NCI-H187 treated with DMSO at 0.1 percent for 48 hours (cell line): ENCODE measurements at places on chromosomes 5 and 9.

DNA sequence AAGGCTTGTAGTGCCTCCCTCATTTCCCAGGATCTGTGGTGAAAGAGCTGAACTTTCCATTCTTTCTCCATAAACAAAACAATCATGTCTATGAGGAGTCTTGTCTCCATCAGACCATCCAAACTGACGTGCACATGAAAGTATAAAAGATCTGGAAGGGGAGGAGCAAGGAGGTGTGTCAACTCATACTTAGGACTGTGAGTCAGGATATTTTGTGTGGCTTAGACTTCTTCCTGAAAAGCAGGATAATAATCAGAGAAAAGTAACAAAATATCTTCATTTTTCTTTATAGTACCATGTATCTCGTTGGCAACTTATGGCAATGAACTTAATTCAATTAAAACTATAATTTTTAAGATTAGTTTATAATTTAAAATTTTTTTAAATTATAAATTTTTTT lies 96.0 kb upstream of the PRRC1 start:
- DNase-seq = no peak

- DNase-seq = no peak
These were observed 89.5 kb upstream of the GRIA1 start for GRCh38 chr5:153400931-153401330.

GRCh38 chr5:18236386-18236785 lies 602.1 kb downstream of the TAF11L14 start:
- no peak for DNase-seq

GRCh38 chr5:34608859-34609648 lies 47.1 kb upstream of the RAI14 start:
- no peak for DNase-seq

GRCh38 chr5:143506836-143507552 lies 103.5 kb upstream of the NR3C1 start:
- DNase-seq = no peak

- no peak for DNase-seq
These were observed 5.5 kb downstream of the NOL6 start for GRCh38 chr9:33468215-33468730.

DNA sequence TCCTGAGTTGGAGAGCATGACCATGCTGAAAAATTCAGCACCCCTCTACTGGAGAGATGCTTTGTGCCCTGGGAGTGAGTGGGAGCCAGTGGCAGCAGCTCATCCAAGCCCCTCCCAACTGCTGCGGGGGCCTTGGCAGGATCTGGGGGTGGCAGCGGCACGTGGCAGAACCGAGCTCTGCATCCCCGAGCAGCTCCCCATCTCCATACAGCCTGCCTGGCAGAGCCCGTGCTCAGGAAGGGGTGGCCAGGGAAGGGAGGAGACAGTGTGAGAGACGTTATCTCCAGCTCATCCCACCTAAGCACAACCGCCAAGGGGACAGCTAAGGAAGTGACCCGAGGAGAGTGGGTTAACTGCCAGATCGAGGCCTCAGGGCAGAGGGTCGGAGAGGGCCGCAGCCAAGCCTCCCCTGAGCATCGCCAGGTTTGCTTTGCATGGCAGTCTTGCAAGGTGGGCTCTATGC lies 17.2 kb upstream of the DPM2 start:
- no peak for DNase-seq

DNA sequence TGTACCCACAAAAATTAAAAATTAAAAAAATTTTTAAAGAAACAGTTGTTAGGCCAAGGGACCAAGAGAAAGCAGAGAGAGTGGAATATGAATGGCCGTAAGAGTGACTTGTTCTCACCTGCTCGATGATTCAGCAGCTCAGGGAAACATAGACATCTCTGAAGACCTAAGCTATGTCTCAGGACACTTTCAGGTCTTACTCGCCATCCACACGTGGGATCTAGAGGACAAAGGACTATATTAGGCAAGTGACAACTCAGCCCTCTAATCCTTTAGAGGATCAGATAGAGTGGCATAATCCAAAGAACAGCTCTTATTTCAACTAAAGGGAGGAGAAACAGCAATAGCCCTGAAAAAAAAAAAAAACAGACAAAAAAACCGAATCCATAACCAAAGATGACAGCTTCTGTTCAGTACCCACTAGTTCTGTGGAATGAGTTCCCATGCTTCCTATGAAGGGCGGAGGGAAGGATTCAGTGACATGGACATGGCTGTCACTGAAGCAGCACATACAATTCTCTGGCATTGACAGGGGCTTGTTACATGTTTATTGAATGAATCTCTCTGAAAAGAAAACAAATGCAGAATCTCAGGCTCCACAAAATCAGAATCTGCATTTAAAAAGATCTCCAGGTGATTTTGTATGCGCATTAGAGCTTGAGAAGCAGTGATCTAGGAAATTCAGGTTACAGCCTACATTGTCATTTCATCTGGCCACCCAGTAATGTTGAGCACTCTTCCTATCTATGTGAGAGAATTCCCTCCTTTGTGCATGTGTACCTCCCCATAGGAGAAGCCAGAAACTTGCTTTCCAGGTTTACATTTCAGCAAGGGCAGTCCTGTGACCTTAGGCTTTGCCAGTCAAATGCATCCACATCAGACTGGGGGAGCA lies 96.0 kb downstream of the KIAA1958 start:
- no peak for DNase-seq

GRCh38 chr5:164302533-164303235 lies 797.3 kb downstream of the MAT2B start:
- no peak for DNase-seq

- DNase-seq = no peak
These were observed 426.7 kb downstream of the IRX2 start for GRCh38 chr5:2324788-2325187.

GRCh38 chr9:33147416-33148169 lies 19.5 kb downstream of the B4GALT1 start:
- no peak for DNase-seq

DNA sequence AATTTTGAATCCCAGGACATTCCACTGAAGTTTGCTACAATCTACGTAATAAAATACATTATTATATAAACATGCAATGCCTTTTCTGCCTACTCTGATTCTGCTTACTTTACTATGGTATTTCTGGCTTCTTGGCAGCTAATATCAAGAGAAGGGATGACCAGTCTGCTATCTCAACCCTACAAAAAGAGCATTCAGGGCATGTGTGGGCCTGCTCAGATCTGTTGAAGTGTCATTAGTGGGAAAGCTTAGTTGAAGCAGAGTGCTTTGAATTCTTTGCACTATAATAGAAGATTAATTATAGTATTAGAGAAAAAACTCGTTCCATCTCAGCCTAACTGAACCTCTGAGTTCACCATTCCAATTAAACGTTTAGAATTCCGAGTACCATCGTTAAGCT lies 339.5 kb upstream of the ISL1 start:
- DNase-seq = no peak

GRCh38 chr9:70873506-70873905 lies 247.9 kb downstream of the TRPM3 start:
- DNase-seq = no peak

DNA sequence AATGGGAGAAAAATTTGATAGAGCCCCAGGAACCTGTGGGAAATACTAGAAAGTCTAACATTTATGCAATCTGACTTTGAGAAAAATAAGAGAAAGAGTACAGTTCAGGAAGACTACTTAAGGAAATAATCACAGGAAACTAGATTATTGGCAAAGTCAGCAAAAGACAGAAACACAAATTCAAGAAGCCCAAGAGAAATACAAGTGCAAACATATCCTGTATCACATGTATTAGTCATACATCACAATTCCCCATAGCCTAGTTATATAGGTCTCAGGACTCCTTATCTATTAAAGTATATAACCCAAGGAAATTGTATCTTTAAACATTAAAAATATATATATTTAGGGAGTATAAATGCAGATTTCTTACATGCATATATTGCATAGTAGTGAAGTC lies 100.8 kb downstream of the HOMER1 start:
- no peak for DNase-seq

GRCh38 chr9:90815944-90816357 lies 14.3 kb downstream of the SYK start:
- DNase-seq = no peak

DNA sequence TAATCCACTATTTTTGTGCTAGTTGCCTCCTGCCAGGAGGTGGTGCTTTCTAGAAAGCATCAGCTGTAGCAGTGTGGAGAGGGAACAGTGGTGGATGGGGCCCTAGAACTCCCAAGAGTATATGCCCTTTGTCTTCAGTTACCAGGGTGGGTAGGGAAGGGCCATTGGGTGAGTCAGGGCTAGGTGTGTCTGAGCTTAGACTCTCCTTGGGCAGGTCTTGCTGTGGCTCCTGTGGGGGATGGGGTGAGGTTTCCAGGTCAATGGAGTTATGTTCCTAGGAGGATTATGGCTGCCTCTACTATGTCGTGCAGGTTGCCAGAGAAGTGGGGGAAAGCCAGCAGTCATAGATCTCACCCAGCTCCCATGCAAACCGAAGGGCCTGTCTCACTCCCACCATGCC lies 11.3 kb upstream of the ADAMTS12 start:
- no peak for DNase-seq

DNA sequence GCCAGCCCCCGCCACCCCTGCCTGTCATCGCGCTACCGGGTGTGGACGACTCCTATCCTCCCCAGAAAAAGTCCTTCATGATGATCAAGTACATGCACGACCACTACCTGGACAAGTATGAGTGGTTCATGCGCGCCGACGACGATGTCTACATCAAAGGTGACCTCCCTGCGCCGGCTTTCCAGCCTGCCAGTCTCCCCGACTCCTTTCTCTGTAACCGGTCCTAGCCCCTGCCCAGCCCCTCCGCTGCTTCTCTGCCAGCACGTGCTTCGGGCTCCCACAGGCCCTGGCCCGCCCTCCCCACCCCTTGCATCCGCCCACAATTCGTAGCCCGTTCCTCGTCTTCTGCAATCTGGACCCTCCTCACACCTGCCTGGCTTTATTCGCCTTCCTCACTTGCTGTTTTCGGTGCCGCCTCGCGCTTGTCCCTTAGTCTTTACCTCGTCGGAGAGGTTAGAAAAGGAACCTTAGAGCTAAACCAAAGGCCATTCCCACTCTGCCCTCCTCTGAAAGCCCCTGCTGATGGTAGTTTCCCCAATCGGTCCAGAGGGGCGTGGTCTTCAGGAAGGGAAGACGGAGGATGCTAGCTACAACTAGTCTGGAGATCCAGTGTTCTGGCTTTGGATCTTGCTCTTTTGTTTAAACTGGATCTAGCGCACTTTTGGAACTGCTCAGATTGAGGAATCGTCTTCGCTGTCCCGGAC lies 1.4 kb downstream of the CHSY3 start:
- no peak for DNase-seq

- DNase-seq = no peak
These were observed 37.8 kb upstream of the TAS2R1 start for GRCh38 chr5:9667906-9668305.

DNA sequence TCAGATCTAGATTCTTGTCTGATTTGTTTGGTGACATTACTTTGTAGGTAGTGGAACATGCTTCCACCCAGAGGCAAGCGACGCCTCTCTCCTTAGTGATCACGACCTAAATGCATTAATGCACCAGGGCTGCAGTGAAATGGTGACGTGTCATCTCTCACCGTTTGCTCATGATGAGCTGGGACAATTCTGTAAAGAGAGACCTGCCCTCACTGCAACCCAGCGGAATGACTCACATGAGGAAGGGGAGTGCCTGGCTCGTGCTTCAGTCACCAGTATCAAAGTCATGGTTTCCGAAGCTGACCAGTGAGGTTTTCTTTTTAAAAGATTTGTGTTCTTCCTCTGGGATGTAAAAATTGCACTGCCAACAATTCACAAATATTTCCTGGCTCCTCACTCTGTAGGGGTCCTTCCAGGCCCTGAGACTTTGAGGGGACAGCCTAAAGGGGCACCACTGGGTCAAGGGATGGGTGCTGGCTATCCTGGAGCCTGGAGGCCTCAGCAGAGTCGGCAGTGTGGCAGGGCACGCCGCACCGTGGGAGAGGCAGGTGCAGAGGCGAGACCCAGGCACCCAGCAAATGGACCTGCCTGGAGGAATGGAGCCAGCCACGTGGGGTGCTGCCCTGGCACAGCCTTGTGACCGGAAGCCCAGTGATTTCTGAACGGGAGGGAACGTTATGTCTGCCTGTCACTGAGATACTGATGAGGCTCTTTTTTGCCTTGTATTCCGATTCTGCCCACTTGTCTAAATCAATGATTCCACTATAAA lies 17.3 kb downstream of the QSOX2 start:
- no peak for DNase-seq

GRCh38 chr9:8391132-8391531 lies 591.6 kb upstream of the DMAC1 start:
- DNase-seq = no peak

- DNase-seq = no peak
These were observed 17.5 kb downstream of the TLE1 start for GRCh38 chr9:81671880-81672280.

GRCh38 chr5:133627180-133627579 lies 14.8 kb upstream of the FSTL4 start:
- DNase-seq = no peak

GRCh38 chr9:100919506-100919905 lies 109.0 kb upstream of the PLPPR1 start:
- no peak for DNase-seq

- DNase-seq = no peak
These were observed 326.8 kb upstream of the SGCD start for GRCh38 chr5:156000115-156000514.

GRCh38 chr9:4489562-4489918 lies 728 bp upstream of the SLC1A1 start:
- no peak for DNase-seq

- DNase-seq = no peak
These were observed 108.9 kb downstream of the PAPPA start for GRCh38 chr9:116262448-116262847.

DNA sequence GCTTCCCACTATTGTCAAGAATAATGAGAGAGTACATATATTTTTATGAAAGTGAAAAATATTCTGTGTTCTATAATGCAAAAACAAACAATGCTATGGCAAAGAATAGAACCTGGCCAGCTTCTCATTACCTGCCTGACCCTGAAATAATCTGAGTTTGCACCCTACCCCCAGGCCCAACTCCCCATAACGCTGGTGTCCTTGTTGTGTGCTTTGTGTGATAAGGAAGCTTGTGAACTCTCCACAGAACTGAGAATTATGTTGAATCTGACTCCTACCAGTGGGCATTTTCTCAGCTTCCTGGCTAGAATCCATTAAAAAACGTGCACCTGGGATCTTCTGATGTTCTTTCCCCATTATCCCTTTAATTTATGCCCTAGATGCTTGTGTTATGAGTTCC lies 178.0 kb upstream of the GNA14 start:
- DNase-seq = no peak

GRCh38 chr5:14366763-14367162 lies 214.8 kb upstream of the OTULINL start:
- no peak for DNase-seq

- no peak for DNase-seq
These were observed 269.8 kb upstream of the CDH9 start for GRCh38 chr5:27308153-27308552.

DNA sequence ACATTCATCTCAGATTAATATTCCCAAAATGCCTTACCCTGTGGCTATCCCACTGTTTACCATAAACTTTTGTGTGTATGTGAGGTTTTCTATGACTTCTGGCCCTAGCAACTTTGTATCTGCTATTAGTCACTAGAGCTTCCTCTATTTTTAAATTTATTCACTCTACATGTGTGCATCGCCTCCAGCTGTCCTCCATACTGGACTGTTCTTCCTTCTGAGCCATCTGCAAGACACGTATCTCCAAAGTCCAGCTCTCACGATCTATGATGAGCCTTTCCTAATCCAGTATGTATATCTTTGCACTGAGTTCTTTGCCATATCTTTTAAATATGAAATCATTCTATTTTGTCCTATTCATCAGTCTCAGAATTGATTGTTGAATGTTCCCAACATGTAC lies 1.7 kb upstream of the GNG10 start:
- no peak for DNase-seq

GRCh38 chr5:45507178-45507577 lies 189.0 kb downstream of the HCN1 start:
- DNase-seq = no peak
